Occipital lobe (tissue), 3 donors: ENCODE measurements at places on chromosomes 2 and 18.

GRCh38 chr2:173851141-173851641, 114.0 kb downstream of the SP3 start:
- DNase-seq: no peak

DNA sequence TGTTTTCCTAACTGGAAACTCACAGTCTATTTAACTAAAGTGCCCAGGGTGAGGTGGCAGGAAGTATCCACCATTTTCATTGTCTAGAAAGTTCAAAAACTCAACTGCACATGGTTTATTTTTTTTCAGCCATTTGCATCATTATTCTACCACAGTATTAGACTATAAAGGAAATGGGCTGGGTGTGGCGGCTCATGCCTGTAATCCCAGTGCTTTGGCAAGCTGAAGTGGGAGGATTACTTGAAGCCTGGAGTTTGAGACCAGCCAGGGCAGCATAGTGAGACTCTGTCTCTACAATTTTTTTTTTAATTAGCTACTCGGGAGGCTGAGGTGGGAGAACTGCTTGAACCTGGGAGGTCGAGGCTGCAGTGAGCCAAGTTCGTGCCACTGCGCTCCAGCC, 213.8 kb downstream of the MYO3B start:
- DNase-seq: no peak

GRCh38 chr2:166282154-166282553, 93.6 kb downstream of the SCN9A start:
- DNase-seq: no peak

DNA sequence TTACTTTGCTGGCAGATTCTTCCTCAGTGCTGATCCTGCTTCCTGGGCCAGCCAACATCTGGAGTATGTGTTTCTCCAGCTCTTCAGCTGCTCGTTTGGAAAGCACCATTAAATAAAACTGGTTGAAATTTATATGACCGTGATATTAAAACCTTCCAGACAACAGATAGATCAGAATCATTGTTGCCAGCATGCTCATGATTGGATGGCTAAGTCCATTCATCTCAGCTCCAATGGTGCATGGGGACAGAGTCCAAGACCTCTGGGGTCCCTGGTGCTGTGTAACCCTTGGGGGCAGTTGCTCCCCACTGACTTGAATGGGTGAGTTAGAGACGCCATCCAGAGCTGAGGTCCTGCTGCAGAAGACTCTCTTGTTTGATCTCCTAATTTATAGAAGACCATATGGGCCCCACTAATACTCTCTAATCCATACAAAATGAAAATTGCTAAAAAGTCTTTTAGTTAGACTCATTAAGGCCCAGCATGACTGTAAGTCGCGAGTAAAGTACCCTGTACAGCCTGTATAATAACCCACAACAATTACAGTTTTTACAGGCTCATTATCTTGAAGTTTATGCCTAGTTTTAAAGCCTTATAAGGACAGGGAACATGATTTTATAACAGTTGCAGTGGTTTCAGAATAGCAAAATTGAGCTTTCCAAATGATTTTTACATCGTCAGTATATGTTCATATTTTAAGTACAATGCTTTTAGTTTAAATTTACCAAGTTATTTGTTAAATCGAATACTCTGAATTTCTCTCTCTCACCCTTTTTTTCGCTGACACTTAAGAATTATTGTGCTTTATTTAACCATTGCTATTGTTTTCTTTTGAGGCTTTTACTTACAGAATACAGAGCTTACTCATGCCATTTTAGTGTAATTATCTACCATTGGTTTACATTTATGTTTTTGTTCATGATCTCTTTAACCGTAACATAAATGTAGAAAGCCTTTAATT, 60.0 kb downstream of the CABLES1 start:
- no peak for DNase-seq

- no peak for DNase-seq
Measured at GRCh38 chr2:240384711-240385450, 50.6 kb upstream of the GPC1 start.

DNA sequence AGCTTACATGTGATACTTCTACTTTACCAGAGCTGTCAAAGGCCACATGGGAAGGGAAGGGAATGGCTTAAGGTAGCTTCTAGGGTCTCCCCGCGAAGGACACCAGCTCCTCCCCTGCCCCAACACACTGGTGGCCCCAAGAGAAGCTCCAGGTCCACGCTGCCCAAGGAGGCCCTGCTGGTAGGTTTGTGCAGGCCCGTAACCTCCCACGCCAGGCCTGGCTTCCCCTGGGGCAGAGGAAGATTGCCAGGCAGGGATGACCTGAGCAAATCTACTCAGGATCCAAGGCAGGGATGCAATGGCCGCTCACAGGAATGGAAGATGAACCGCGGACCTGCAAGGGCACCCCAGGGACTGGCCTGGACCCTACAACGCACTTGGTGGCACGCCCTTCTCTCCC, 205.1 kb downstream of the MGAT5 start:
- no peak for DNase-seq

- DNase-seq: no peak
Measured at GRCh38 chr2:455015-455705, 167.3 kb upstream of the ALKAL2 start.

- DNase-seq: no peak
Measured at GRCh38 chr2:27237341-27237945, 20.3 kb downstream of the CAD start.

DNA sequence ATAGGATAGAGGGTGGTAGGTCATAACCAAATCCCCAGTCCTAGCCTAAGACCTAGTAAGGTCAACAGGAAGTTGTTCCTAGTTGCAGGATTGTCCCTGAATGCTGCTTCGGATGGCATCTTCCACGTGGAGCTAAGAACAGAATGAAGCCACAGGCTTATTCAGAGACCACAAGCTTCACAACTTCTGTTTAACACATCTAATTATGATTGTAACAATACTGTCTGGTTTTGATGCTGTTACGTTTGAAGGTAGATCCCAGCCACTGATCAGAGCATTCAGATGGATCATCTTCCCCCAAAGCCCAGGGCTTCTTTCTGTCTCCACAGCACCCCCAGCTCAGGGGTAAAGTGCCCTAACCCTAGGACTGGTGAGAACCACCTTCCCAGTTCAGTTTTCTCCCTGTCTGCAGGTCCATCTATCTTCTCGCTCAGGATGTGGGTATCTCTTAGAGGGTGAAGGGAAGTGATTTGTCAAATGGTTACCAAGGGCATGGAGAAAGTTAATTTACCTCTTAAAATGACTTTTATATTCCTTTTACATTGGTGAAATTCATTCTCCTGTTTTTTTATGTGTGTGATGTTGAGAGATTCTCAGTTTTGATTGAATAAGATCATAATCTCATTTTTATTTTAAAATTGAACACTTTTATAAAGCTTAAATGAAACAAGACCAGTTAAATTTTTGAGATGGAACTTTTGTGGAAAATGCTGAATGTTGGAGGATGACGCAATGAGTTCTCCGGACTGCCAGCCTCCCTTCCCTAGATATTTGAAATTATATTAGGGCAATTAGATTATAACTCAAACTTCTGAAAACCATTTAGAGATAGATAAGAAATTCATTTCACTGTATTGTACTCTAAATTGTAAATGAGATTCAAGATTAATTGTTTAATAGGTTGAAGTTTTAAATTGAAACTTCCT, 66.5 kb downstream of the RHBDD1 start:
- no peak for DNase-seq

DNA sequence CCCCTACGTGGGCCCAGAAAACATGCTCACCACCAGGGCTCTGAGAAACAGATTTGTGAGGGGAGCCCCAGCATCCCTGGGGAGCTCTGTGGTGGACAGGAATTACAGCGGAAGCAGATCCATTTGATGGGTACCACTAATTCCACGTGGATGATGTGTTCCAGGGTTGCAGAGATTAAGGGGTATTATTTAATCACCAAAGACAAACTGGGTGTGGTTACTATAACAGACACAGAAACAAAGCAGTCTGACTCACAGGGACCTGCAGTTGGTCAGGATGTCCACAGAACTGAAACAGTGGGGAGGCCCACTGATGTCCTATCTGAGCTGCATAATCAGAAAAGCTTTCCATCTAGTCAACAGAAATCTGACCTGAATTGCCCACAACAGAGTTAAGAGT, 65.8 kb downstream of the PSMG2 start:
- no peak for DNase-seq

DNA sequence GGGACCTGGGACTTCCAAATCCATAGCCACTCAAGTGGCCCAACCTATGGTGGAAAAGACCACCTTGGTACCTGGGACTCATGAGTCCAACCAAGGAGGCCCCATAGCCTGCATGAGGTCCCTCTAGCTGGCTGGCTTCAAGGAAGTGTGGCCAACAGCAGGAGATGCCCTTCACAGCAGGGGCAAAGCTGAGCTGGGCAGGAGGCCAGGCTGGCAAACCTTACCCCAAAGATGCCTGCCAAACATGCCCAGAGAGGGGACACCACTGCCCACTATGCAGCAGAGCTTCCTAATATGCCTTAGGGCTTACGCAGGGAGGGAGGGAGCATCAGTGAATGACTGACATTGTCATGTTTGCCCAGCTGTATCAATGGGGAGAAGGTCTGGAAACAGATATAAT, 188.0 kb upstream of the GLI2 start:
- DNase-seq: no peak

GRCh38 chr2:59930430-59930829, 623.0 kb downstream of the BCL11A start:
- DNase-seq: no peak

- no peak for DNase-seq
Measured at GRCh38 chr2:129004485-129004884, 685.8 kb upstream of the HS6ST1 start.

DNA sequence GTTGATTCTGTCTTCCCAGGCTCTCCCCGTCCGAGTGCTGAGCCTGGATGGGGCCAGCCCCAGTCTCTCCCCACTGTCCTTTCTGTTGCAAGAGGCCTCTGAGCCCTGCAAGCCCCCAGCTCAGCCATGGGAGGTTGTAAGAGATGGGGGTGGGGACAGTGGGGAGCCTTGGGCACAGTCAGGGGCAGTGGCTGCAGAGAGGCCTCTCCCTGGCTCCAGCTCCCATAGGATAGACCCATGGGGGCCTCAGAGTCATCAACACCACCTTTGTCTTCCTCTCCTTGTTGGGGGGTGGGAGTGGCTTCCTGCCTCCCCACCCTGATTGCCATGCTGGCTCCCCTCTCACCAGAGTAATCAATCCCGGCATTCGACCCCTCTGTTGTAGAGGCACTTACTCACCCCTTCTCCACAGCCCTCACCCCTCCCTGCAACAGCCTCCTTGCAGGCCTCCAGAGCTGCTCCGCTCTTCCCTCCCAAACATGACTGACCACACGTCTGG, 37.5 kb upstream of the NPAS2 start:
- DNase-seq: no peak

GRCh38 chr18:49023938-49024803, 73.4 kb upstream of the SMAD7 start:
- DNase-seq: no peak

- DNase-seq: no peak
Measured at GRCh38 chr2:204545861-204546735, 823 bp downstream of the PARD3B start.

- DNase-seq: no peak
Measured at GRCh38 chr2:239305771-239306170, 95.0 kb downstream of the HDAC4 start.

DNA sequence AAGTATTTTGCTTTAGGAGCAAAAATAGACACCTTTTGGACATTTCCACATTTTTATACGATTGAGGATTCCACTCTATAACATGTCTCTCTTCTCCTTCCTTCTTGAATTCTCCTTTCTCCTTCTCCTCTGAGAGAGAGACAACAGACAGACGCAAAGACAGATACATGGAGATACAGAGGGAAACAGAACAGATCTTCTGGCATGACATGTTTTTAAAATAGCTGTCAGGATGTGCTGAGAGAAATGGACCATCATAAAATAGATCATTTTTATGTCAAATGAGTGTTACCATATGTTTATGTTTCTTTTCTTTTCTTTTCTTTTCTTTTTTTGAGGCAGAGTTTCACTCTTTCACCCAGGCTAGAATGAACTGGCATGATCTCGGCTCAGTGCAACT, 44.4 kb upstream of the ZNF532 start:
- no peak for DNase-seq

DNA sequence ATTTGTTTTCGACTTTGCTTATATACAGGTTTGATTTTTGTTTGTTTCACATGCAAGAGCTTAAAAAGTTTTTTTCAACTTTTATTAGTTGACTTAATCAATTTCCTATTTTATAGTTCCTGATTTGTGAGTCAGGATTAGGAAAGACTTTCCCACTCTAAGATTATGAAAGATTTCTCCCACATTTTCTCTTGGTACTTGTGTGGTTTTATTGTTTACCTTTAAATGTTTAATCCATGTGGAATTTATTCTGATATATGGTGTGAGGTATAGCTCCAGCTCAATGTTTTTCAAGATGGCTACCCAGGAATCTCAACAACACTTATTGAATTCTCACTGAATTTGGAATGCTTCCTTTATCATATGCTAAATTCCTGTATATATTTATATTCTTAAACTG, 117.8 kb upstream of the LGALSL start:
- no peak for DNase-seq

DNA sequence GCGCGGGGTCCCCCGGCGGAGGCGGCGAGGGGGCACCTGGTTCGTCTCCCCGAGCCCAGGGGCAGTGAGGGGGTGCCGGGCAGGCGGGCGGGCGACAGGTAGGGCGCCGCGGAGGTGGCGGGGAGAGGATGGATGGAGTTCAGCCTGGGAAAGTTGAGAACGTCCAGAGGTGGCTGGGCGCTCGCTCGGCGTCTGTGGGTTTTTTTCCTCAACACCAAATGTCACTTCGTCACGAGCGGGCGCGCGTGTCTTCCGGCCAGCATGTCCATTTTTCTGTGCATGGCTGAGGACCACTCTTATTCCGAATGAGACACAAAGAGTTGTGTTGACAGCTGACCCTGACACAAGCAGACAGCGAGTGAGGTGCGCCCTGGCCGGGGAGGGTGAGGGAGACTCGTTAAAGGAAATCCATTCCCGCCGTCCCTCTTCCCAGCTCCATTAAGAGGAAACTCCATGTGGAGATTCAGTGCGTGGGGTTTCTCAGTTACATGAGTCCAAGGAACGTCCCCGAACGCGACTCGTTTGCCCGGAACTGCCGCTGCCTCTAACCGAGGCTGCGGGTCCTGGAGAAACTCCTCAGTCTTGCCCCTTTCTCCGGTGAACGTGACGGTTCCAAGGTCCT, 859 bp downstream of the GREB1L start:
- no peak for DNase-seq

DNA sequence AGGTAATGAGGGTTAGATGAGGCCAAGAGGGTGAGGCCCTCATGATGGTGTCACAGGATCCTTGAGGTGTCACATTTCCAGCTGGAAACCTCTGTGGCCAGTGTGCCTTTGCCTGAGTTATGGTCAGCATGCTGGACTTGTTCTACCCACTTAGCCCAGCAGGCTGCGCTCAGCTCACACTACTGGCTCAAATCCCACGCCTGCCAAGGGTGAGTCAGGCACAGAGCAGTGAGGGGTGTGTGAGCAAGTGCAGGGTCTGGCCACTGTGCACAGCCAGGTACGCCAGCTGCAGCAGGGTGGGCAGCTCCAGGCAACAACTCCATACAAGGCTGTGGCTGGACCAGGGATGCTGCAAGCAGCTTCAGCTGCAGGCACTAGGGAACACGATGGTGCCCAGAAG, 616.6 kb upstream of the FSHR start:
- no peak for DNase-seq

GRCh38 chr2:200774920-200775319, 36.8 kb upstream of the BZW1 start:
- DNase-seq: no peak

GRCh38 chr18:61575419-61575818, 242.2 kb downstream of the CDH20 start:
- DNase-seq: no peak

GRCh38 chr2:234676109-234676782, 179.4 kb upstream of the ARL4C start:
- DNase-seq: no peak
